DMS79 treated with DMSO at 0.1 percent for 48 hours (cell line): ENCODE measurements at places on chromosomes 4 and X.

- DNase-seq: no peak
Observed at GRCh38 chrX:43175434-43175833, 397.5 kb upstream of the PPP1R2C start.

DNA sequence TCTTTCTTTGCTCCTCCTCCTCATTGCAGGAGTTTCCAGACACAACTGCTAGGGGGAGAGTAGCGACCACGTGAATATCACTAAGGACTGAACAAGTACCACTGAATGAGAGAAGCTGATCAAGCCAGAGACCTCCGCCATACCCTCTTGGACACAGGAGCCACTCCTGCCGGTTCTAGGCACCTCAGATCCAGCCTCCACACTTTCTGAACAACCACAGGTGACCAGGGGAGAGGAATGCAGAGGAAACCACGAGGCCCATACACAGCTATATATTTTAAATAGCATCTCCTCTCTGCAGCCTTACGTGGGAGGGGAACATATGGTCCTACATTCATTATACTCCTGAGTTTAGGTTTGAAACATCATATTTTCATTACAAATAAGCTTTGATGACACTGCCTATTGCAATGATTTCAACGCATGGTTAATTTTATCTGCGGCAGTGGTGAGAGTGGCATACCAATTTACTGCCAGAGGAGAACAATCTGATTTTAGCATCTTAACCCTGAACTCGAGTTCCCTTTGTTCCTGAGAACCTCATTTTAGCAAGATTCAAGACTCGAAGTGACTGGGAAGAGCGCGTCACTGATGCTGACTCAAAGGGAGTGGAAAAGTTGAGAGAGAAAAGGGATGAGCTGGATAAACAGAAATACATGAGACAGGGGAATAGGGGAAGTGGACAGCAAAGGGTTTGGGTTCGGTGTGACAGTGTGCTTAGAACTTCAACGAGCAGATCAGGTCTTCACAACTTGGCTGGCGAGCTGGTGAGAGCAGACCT is 231.7 kb upstream of the PPARGC1A start:
- no peak for DNase-seq

DNA sequence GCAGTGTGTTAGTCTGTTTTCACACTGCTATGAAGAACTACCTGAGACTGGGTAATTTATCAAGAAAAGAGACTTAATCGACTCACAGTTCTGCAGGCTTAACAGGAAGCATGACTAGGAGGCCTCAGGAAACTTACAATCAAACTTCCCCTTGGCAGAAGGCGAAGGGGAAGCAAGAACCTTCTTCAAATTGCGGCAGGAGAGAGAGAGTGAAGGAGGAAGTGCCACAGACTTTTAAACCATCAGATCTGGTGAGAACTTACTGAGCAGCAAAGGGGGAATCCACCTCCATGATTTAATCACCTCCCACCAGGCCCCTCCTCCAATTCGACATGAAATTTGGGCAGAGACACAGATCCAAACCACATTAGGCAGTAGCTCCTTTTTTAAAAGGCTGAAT is 59.2 kb upstream of the LEF1 start:
- no peak for DNase-seq

DNA sequence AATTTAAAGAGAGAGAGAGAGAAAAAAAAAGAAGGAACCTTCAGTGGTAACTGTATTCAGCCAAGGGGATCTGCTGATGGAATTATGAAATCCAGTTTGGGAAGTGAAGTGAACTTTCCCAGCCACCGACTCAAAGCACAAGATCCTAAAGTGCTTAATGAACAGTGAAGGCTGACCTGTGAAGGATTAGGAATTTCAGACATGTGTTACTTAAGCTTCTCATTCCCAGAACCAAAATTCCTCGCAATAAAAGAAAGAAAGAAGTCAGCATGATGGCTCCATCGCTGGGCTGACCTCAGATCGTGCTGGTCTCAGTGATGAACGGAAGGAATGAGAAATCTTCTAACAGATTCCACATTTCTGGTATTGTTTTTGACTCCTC is 135.2 kb downstream of the ARSF start:
- DNase-seq: no peak

GRCh38 chrX:144295921-144296320 is 412.1 kb downstream of the UBE2NL start:
- no peak for DNase-seq
